ENCODE measurements at places on chromosomes 5 and 9.

GRCh38 chr5:82222597-82223574 lies 55.3 kb downstream of the RPS23 start:
- no peak for DNase-seq

GRCh38 chr9:13426606-13427005 lies 147.1 kb upstream of the MPDZ start:
- DNase-seq: no peak

- DNase-seq: no peak
These were observed 39.7 kb upstream of the TJP2 start for GRCh38 chr9:69134412-69134811.

- no peak for DNase-seq
These were observed 1115.5 kb downstream of the DTWD2 start for GRCh38 chr5:117872798-117873368.

GRCh38 chr9:116300360-116300870 lies 146.8 kb downstream of the PAPPA start:
- no peak for DNase-seq

DNA sequence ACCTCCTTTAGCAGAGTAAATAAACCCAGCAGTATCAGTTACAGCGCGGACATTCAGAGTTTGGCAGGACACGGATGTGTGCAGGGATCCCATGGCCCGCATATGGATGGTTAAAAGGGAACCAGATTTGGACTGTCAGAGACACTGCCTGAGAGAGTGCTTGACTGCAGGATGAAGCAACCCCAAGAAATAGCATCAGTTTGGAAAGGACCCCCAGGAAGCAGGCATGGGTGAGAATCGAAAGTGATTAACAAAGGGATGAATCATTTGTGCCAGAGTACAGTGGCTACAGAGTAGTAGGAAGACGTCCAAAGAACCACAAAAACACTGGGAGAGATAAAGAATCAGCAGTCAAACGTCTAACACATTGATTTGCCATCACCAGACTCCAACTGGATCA lies 5.5 kb downstream of the C7 start:
- no peak for DNase-seq

GRCh38 chr5:163748934-163749333 lies 243.5 kb downstream of the MAT2B start:
- no peak for DNase-seq

GRCh38 chr5:40220260-40220659 lies 459.5 kb upstream of the PTGER4 start:
- no peak for DNase-seq

- DNase-seq: peak; percentile 35
These were observed 500.0 kb upstream of the C9orf72 start for GRCh38 chr9:28073270-28073669.

DNA sequence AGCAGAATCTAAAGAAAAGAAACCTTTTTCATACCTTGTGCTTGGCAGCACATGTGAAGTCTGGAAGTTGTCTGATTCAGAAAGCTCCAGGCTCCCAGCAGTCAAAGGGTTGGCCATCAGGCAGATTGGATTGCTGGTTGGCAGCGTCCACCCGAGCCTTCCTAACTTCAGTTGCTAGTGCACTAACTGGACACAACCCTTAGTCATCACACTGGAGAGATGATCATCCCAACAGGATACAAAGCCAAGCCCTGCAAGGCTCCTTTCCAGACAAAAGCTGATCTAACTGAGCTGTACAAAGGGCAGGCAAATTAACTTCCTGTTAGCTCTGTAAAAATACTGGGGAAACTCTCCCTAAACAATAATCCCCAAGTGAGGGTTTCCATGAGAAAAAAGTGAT lies 185.6 kb downstream of the SNX18 start:
- no peak for DNase-seq

- DNase-seq: no peak
These were observed 1300.5 kb upstream of the DMAC1 start for GRCh38 chr9:9100070-9100469.

DNA sequence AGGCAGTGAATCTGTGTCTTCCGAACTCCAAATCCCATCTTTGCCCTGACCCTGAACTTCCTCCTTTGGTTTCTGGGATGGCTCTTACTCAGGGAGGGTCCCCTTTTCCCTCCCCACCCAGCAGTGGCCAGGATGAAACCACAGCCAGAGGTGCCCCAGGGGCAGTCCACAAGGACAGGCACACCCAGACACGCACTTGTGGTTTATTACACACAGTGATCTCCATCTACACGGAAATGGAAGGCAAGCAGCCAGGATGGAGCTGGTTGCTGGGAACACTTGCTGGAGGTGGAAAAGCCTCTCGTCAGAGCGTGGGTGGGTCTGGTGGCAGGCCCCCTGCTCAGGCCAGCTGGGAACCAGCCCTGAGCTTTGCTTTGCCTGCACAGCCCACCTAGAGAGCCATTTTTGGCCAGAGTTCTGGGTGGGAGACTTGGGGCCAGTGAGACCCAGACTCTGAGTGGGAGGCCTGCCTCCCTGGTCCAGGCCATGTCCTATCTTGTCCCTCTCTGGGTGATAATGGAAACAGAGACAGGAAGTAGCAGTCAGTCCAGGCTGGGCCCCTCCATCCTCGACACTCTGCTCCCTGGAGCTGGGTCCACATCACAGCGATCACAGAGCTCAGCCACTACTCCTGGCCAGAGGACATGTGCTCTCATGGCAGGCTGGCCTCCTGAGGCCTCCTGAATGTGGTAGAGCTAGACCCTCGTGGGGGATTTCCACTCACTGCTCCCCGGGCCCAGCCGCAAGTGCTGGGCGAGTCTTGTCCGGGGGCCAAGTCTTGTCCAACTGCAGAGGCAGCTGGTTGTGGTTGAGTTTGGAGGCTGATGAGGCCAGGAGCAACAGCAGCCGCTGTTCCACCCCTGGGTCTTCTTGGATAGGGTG lies 5.1 kb upstream of the PHYKPL start:
- no peak for DNase-seq

- no peak for DNase-seq
These were observed 60.9 kb downstream of the SLC12A2 start for GRCh38 chr5:128144491-128144890.

- DNase-seq: no peak
These were observed 143.4 kb upstream of the OTULINL start for GRCh38 chr5:14438195-14438606.

GRCh38 chr5:39117401-39117800 lies 43.2 kb upstream of the RICTOR start:
- DNase-seq: no peak

- DNase-seq: no peak
These were observed 28.7 kb upstream of the MYOT start for GRCh38 chr5:137838976-137839375.

GRCh38 chr5:40405996-40406740 lies 273.5 kb upstream of the PTGER4 start:
- no peak for DNase-seq

GRCh38 chr5:99449786-99450185 lies 521.0 kb upstream of the CHD1 start:
- DNase-seq: no peak

- no peak for DNase-seq
These were observed 440.7 kb downstream of the NFIB start for GRCh38 chr9:13873203-13873602.

Data from SW 1271 (cell line).